ENCODE measurements at places on chromosomes 6 and 20. TPM values are rescaled to one million over a fixed set of nuclear protein-coding genes. Genes with fewer than 3 reads are reported as not detected.

DNA sequence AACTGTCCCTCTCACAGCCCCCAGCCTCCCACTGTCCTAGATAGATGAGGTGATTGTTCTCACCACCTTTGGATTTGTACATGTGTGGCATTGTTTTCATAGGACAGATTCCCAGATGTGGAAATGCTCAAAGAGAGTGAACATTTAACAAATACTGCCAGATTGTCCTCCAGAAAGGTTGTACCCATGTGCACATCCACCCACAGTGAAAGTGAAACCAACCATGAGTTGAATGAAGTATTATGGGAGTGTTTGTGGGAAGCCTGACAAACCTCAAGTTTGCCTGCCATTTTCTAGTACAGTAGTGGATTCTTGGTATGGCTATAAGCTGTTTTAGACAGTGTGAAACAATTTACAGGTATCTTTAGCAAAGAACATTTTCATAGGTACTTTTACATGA lies 42.7 kb downstream of the ANKRD6 start:
- peak; percentile 28 for DNase-seq

The PTCHD4 gene
- total RNA-seq = not detected

The ADTRP gene
- total RNA-seq = 2.8 TPM

DNA sequence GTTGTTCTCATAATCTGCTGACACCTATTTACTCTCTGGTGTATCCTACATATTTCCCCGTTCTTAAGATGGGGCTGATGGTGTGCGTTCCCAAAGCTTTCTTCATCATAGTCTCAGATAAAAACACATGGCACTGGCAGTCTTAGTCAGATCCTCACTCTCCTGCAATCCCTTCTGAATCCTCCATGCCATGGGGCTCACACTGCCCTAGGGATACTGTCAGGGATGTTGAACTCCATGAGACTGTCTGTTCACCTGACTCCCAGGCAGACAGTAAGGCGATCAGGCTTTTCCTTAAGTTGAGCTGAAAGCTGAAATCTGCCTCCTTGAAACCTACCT lies 76.0 kb downstream of the SLX4IP start:
- no peak for DNase-seq

DNA sequence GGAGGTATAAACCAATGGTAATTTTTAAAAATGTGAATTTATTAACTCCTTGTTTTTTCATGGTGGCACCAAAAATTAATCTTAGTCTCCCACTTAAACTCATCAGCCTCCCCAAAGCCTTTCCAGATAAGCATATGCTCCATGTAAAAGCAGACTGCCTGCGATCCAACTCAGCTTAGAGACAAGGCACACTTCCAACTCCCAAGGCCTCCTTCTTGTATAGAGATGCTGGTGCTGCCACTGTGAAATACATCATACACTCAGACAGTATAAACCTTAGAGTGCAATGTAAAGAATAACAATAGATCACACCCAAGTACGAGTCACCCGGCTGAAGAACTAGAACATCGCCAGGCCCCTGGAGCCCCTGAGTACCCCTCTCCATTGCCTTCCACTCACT lies 2.0 kb downstream of the ANKRD6 start:
- DNase-seq = no peak

DNA sequence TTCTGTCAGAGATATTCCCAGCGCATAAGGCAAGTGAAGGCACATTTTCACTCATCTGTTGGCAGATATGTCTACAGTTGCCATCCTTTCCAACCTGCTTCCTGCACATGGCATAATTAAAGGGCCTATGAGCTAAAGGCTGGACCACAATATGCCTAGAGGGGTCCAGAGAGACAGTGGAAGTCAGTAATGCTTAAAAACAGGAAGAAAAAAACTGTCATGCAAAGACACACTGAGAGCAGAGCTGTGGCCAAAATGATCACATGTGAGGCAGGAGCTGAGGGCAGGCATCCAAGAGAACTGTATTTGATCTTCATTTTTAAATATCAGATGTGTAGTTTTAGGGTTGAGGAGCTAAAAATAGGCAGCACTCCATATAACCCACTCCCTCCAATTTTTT lies 125.0 kb upstream of the BACH2 start:
- no peak for DNase-seq

The MYMX gene
- not detected for total RNA-seq

The FGD2 gene
- total RNA-seq = not detected

The TFAP2A gene
- 5.6 TPM for total RNA-seq

The OR2H2 gene
- not detected for total RNA-seq

DNA sequence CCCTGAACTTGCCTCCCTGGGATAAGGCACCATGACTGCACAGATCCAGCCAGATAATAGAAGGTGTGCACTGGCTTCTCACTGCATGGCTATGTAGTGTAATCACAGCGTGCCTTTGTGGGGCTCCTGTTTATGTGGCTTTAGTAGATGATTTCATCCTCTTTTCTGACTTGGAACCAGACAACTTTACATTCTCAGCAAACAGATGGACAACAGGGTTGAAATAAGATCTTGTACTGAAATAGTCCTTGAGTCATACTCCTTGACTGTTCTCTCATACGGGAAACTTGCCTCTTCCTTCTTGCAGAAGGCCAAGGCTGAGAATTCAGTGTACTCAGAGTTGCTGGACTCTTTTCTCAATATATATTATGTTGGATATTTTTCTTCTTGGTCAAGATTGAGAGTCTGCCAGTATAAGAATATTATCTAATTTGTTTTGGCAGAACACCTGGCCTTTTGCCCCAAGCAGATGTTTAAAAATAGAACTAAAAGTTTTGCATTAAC lies 25.0 kb upstream of the RNF144B start:
- peak; percentile 28 for DNase-seq

The FAM209B gene
- not detected for total RNA-seq

All from Daoy (cell line).